A549 treated with Mapracorat at 1 μM for 4 hours (cell line): ENCODE measurements at places on chromosomes 5 and 9. TPM values are rescaled to one million over a fixed set of nuclear protein-coding genes. Genes with fewer than 3 reads are reported as not detected.

MARCOL gene
- total RNA-seq: not detected in 5 replicates

PGM5 gene
- total RNA-seq: not detected in 5 replicates

STK32A gene
- total RNA-seq: 0.10 to 0.55 TPM (median 0.28 TPM) in 5 replicates

SEMA6A gene
- total RNA-seq: 0.06 to 0.19 TPM (median 0.13 TPM) in 4 of 5 replicates, not detected in the other

FST gene
- total RNA-seq: 1.7 to 3.0 TPM (median 2.9 TPM) in 5 replicates

SLC2A6 gene
- total RNA-seq: 13.2 to 22.2 TPM (median 21.4 TPM) in 5 replicates

PCA3 gene
- not detected in 5 replicates for total RNA-seq

BHMT2 gene
- total RNA-seq: not detected in 5 replicates

SLC26A2 gene
- total RNA-seq: 44.5 to 67.9 TPM (median 59.0 TPM) in 5 replicates
